ENCODE measurements at places on chromosomes 16 and 17.

GRCh38 chr16:12613131-12613991 is 190.3 kb downstream of the CPPED1 start:
- DNase-seq, result no peak

GRCh38 chr17:38464723-38465390 is 36.6 kb downstream of the ARHGAP23 start:
- DNase-seq, result peak; percentile 77

- no peak for DNase-seq
These were observed 46.7 kb upstream of the TBX2 start for GRCh38 chr17:61352781-61353491.

GRCh38 chr17:82241183-82241925 is 12.5 kb downstream of the SLC16A3 start:
- no peak for DNase-seq

DNA sequence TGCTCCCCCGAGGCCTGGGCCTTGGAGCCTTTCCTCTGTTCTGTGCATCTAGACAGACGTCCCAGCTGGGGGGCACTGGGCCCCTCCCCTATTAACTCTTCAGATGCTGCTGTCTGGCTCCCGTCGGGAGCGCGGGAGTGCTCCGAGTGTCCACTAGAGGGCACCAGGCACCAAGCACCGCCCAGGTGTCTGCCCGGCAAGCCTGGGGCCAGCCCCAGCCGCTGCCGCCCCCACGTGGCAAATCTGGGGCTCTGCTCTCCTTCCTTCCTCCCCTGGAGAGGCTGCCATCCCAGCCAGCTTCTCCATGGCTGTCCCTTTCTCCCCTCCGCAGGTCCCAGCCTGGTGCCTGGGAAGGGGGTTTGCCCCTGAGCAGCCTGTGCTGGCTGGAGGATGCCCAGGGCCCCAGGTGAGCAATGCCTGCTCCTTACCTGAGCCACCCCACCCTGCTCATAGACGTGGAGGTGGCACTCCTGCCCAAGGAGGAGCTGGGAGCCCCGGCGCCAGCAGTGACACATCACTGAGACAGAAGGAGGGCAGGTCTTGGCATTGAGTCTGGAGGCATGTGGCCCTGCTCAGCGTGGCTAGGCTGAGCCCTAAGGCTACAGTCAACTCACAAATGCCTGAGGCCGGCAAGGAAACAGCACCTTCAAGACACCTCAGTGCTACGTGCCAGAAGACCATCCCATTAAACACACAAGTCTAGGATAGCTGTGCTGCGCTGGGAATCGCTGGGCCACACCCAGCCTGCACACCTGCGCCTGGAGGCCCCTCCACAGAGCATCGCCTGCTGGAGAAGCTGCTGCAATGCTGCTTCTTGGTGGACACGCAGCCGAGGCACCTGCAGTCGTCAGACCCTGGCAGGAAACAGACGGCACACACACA is 19.7 kb downstream of the TMEM235 start:
- DNase-seq, result peak; percentile 87
